ENCODE measurements at places on chromosomes 12 and 14. TPM values are rescaled to one million over a fixed set of nuclear protein-coding genes. Genes with fewer than 3 reads are reported as not detected.

Gene CPNE8
- 14.4 TPM for total RNA-seq

Gene ZFYVE1
- 8.1 TPM for total RNA-seq

Gene SLC7A7
- total RNA-seq = 2.5 TPM

DNA sequence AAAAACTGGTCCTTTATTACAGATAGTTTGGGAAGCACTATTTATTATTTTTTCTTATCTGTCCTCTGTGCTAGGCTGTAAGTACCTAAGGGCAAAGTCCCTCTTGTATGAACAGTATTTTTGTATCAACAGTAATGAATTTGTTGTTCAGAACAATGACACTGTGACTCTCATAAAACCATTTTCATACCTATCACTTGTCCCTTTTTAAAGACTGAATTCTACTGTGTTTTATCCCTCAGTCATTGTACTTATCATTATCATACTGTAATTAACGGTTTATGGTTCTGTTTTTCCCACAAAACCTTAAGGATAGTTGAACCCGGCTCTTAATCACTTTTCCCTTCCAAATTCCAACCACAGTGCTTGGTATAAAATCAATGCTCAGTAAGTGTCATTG lies 69.4 kb downstream of the SRGAP1 start:
- DNase-seq = no peak

GRCh38 chr12:70002912-70003255 lies 177.9 kb downstream of the MYRFL start:
- no peak for DNase-seq
